Dermis microvascular lymphatic vessel endothelial cell (primary cell): ENCODE measurements at places on chromosomes 16 and 17.

DNA sequence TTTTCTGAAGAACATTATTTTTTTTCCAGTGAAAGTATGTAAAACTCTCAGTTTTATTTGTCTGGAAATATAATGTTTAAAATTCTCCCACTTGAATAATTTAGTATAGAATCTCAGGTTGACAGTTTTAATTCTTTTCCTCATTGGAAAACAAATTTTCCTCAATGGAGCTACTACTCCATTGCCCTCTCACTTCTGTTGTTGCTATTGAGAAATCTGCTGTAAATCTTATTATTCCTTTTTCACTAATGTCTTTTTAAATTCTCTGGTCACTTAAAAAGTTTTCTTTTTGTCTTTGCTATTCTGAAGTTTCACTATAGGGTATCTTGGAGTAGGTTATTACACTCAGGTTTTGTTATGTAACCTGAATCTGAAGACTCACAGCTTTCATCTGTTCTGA lies 216.1 kb upstream of the PMFBP1 start:
- no peak for DNase-seq

GRCh38 chr17:44904001-44904984 lies 5.0 kb upstream of the EFTUD2 start:
- no peak for DNase-seq

DNA sequence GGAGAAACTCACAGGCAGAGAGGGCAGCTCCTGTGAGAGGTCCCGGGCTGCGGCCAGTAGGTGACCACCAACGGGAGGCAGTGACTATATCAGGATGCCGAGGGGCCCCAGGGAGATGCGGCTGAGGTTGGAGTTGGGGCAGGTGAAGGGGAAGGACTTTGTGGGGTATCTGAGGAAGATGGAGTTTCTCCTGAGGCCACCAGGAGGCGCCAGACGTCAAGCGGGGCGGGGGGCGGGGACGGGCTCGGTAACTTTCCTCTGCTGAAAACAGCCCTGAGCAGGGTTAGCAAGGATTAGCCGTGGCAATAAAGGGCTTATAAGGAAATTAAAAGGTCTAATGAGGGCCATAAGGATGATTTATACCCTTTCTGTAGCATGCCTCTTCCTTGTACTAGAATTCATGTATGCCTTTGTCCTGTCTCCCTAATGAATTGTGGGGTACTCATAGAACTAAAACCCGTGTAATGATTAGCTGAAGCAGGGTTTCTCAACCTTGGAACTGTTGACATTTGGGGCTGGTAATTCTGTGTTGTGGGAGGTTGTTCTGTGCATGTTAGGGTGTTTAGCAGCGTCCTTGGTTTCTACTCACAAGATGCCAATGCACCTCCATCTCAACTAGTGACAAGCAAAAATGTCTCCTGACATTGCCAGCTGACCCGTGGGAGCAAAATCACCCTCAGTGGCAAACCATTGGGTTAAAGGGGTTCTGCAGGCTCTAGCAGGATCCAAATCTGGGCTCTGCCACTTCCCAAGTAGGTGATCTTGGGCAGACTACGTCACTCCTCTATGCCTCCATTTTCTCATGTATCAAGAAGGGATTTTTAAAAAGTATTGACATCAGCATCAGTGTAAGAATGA lies 74.8 kb upstream of the GRIN2A start:
- peak; percentile 21 for DNase-seq

DNA sequence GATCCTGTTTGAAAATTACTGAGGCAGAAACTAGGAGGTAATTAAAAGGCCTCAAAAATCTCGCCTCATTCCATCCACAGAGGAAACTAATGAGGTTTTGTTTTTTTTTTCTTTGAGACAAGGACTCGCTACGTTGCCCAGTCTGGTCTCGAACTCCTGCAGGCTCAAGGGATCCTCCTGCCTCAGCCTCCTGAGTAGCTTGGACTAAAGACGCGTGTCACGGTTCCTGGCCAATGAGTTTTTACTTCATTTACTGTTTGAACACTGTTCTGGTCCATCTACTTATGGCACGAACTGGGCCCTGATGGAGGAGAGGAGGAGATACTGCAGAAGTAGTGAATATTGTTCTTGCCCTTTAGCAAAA lies 600 bp upstream of the BLTP2 start:
- no peak for DNase-seq

GRCh38 chr17:6303664-6304063 lies 131.3 kb downstream of the AIPL1 start:
- DNase-seq: peak; percentile 34

DNA sequence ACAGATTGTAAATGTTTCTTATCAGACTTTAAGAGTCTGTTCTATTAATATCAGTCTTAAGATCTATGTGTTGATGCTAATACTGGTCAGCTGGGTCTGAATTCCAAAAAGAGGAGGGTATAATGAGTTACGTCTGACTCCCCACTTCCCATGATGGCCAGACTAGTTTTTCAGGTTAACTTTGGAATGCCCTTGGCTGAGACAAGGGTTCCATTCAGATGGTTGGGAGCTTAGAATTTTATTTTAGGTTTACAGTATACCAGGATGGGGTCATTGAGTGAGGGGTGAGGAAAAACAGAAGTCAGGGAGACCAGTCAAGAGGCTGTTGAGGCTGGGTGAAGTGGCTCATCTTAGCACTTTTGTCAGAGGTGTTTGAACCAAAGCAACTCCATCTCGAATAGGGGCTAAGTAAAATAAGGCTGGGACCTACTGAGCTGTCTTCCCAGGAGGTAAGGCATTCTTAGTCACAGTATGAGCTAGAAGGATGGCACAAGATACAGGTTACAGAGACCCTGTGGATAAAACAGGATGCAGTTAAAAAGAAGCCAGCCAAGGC lies 2.9 kb upstream of the TMEM231 start:
- no peak for DNase-seq

- no peak for DNase-seq
These were observed 7.9 kb downstream of the RNF43 start for GRCh38 chr17:58409432-58409831.

GRCh38 chr17:15124746-15125145 lies 140.4 kb downstream of the PMP22 start:
- no peak for DNase-seq
